ENCODE measurements at places on chromosomes 5 and 9.
A peak's percentile ranks its signal among the peaks of the same experiment; 100 is the strongest.

- DNase-seq, result no peak
Observed at GRCh38 chr9:136086951-136087740, 7.9 kb downstream of the NACC2 start.

GRCh38 chr9:737400-738120, 103.9 kb upstream of the DMRT1 start:
- no peak for DNase-seq

- peak; percentile 63 for DNase-seq
Observed at GRCh38 chr5:151086905-151087360, 6.1 kb upstream of the TNIP1 start.

- no peak for DNase-seq
Observed at GRCh38 chr9:86445671-86446070, 91.5 kb upstream of the TUT7 start.

GRCh38 chr5:2263763-2264162, 381.0 kb upstream of the IRX4 start:
- no peak for DNase-seq

Measured in stimulated activated CD4-positive, alpha-beta T cell treated with anti-CD3 and anti-CD28 coated beads, Interleukin-12 subunit alpha, Interleukin-12 subunit beta, amount 100 ng/mL, for 24 hours (primary cell).